Caco-2 (cell line): ENCODE measurements at places on chromosomes 13 and 19. TPM values are rescaled to one million over a fixed set of nuclear protein-coding genes. Genes with fewer than 3 reads are reported as not detected.

The FAM216B gene
- total RNA-seq: not detected in 2 replicates

The KLHL26 gene
- 7.9 and 9.8 TPM in 2 replicates for total RNA-seq

The ATP4A gene
- not detected in 2 replicates for total RNA-seq

The LILRA1 gene
- not detected in 2 replicates for total RNA-seq

The KLK11 gene
- total RNA-seq: not detected in 2 replicates

The ITGBL1 gene
- not detected in 2 replicates for total RNA-seq

The THAP8 gene
- 7.6 and 8.8 TPM in 2 replicates for total RNA-seq

- DNase-seq: no peak
These were observed 6.3 kb downstream of the TBCB start for GRCh38 chr19:36121486-36122124.

DNA sequence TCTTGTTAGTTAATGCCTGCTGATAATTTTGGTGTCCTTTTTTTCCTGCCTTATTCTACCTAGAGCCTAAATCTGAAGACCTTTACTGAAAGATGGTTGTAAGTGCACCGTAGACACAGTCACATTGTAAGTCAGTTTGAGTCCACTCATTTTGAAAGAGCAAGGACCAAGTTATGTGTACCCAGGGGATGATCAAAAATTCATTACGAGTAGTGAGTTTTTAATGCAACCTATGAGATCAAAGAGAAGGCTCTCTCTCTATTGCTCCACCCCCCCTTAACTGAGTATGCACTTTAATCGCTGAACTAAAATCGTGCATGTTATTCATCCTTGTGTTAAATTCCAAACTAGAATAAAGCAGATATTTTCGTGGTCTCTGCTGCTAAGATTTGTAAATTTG lies 1.8 kb downstream of the RAP2A start:
- no peak for DNase-seq

DNA sequence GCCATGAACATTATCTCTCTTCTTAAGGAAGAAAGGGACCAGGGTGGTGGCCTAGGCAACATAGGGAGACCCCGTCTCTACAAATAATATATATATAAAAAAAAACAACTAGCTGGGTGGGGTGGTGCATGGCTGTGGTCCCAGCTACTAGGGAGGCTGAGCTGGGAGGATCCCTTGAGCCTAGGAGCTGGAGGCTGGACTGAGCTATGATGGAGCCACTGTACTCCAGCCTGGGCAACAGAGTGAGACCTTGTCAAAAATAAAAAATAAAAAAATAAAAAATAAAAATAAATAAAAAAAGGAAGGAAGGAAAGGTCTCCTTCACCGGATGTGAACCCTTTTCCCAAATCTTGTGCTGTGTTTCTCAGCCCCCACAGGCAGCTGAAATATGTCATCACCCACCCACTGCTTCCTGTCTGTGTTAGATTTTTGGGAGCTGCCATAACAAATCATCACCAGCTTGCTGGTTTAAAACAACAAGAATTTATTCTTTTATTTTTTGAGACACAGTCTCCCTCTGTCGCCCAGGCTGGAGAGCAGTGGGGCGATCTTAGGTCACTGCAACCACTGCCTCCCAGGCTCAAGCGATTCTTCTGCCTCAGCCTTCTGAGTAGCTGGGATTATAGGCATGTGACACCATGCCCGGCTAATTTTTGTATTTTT lies 9.5 kb upstream of the TSPAN16 start:
- DNase-seq: no peak

- peak; percentile 71 for DNase-seq
These were observed at the start of gene CELF5 for GRCh38 chr19:3224346-3225168. Gene CELF5 (plus strand): TSS chr19:3224661. CDS start chr19:3224740, 79 bp downstream.

DNA sequence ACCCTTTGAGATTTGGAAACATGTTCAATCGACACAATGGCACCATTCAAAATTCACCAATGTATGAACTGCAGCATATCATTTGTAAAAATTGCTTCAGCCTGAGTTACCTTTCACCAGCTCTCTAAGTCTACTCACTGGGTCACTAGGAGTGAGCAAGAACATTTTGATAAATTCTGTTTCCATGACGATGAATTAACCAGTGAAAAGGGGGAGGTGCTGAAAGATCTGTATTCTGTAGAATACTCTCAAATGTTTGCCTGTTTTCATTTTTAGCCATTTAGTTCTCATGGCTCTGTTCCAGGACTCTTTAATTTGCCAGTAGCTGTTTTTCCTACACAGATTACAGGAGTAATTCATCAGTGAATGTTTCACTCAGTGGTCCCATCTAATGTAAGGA lies 883.4 kb downstream of the DIAPH3 start:
- DNase-seq: no peak

- DNase-seq: no peak
These were observed at the start of gene C13orf42 for GRCh38 chr13:51111174-51111573. Gene C13orf42 (minus strand): TSS chr13:51111274. CDS start chr13:51111209, 65 bp downstream.

DNA sequence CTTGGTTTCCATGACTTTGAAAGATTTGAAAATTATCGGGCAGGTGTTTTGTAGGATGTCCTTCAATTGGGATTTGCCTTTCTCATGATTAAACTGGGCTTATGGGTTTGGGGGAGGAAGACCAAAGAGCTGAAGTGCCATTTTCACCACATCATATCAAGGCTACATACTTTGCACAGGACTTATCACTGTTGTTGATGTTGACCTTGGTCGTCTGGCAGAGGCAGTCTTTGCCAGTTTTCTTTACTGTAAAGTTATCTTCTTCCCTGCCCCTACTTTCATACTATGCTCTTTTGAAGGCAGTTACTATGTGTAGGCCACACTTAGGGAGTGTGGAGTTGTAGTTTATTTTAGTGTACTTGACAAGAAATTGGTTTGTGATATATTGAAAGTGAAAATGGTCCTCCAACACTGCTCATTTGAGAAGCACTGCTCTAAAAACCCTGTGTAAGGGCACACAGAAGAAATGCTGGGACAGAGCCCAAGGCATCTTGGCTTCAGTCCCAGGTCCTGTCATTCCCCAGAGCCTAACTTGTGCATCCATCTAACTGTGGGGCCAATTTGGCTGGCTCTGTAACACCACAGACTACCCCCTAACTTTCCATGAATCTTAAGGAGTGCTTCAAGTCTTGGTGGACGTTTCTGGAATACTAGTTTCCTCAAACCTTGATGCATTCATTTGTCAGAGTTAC lies 384.9 kb downstream of the KCNRG start:
- no peak for DNase-seq

GRCh38 chr13:52845334-52845761 lies 3.1 kb downstream of the PCDH8 start:
- DNase-seq: no peak

- no peak for DNase-seq
These were observed 773.8 kb upstream of the GPC6 start for GRCh38 chr13:92452840-92453239.

DNA sequence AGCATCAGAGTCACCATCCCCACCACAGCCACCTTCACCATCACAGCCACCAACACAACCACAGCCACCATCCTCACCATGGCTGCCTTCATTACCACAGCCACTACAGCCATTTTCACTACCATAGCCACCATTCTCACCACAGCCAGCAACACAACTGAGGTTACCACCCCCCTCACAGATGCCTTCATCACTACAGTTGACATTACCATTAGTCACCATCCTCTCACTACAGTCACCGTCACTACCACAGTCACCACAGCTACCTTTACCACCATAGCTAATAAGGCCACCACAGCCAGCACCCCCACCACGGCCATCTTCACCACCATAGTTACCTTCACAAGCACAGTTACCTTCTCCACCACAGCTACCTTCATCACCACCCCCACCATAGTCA lies 269.6 kb downstream of the DNAJC15 start:
- no peak for DNase-seq

DNA sequence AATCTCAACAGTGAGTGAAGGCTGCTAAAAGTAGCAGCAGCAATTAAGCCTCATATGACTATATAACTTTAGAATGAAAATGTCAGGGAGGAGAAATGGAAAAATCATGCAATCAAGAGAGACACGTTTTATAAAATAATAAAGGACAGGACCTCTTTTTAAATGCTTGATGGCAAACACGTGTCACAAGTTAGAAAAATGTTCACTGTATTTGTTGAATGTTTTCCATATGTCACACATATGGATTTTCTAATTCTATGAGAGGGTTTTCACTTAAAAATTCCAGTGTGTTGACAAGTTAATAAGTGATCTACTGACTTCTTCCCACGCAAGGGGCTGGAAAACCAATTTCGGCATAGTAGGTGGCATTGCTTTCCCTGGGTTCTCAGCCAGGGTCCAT lies 27.7 kb upstream of the KCTD12 start:
- DNase-seq: no peak

GRCh38 chr13:32264407-32264806 lies 50.8 kb downstream of the ZAR1L start:
- no peak for DNase-seq

DNA sequence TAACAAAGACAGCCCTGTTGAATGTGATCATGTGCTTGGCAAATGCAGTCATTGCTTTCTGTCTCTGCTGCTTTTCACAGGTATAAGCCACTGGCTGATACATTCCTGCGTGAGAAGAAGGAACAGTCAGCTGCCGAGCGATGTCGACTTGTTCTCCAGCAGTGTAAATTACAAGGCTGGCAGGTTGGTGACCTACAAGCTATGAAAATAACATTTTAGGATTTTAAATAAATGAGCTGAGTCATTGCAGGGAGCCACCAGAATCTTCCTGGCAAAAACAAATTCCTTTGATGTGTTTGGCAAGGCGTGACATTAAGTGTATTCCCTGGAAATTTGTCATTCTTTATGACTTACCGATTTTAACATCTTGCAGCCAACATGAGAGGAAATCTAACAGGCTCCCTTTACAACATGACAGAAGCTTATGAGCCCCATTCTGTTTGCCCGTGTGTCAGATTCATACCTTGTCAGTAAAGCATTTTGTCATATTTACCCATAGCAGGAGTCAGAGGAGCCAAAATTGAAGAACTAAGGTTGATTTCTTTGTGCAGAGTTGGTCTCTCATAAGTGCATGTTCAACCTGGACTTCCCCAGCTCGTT lies 471.4 kb downstream of the MYO16 start:
- no peak for DNase-seq

- DNase-seq: no peak
These were observed 282.4 kb downstream of the MYO16 start for GRCh38 chr13:108911807-108912206.

DNA sequence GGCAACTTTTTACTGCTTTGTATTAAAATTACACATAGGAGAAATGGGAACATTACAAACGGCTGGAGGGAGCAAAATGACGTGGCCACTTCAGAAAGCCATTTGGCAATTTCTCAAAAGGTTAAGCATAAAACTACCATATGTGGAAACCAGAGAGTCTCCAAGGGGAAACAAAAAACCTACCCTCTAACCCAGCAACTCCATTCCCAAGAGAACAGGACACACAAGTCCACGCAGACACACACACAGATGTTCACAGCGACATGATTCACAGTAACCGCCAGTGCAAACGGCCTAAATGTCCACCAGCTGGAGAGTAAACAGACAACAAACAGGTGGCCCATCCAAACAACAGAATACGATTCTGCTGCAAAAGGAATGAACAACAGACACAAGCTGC lies 37.2 kb downstream of the STK24 start:
- no peak for DNase-seq

DNA sequence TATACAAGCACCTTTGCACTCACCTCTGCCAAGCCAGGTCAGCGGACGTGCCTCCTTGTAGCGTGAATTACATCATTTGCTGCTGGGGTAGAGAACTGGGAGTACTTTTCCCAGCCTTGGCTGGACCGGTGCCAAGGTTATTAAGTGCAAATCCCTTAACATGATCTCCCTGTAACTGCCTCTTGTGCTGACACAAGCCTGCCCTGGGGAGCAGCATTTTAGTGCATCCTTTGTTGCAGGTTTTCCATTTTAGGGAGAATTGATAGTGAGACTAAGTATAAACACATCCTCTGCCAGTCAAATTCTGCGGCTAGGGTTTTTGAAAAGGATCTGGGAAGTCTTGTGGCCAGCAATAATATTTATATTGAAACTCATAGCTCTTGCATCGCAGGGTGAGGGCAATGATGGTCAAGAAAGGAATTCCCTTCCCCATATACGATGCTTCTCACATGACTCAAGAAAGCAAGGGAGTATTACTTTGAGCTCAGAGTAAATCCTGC lies 32.7 kb upstream of the DCLK1 start:
- DNase-seq: no peak

DNA sequence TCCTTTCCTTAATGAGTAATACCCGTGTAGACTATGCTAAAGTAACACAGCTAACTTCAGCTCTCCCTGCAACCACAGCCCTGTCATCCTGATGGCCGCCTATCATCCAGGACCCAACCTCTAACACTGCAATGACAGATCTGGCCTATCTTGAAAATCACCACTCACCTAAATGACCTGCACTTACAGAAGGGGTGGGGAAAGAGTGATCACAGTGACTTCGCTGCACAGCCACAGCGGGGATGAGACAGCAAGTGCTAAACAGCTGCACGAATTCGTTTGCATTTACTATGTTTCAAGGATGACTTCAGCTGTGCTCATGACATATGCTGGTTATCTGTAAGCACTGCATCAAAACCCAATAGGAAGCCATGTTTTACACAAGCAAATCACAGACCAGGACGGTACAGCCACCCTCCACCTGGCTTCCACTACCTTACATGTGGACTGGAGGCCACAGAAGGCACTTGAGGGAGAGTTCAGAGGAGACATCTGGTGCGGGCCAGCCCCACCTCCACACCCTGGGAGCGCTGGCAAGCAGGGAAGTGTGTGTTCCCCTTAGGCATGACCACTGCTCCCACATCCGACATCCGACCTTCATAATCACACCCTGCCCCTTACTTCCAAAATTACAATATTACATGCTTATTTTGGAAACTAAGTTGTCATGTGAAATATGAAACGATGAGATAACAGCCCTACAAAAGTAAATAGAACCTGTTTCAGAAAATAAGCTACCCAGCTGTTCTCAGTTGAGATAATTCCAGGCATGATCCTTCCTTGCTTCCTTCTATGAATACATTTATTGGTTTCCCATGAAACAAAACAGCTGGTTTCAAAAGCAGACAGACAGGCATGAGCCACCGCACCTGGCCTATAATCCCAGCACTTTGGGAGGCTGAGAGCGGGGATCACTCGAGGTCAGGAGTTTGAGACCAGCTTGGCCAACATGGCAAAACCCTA lies 95.7 kb downstream of the STK24 start:
- DNase-seq: no peak

- no peak for DNase-seq
These were observed 13.4 kb downstream of the ITGBL1 start for GRCh38 chr13:101465877-101466276.

GRCh38 chr13:51793570-51794271 lies 10.2 kb downstream of the DHRS12 start:
- DNase-seq: no peak

DNA sequence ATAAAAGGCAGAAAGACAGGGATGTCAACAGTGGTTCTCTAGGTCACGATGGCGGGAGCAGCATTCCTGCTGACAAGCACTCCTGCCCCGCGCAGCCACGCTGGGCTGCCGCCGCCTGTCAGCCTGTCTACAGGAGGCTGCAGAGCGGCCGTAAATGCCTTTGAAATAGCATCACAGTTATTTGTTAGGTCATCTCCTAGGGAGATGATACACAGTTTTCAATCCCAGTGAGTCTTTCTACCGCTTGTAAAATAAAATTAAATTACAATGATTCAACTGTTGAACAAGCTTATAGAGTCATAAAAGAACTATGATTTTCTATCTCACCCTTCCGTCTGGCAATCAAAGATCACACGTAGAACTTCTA lies 7.3 kb upstream of the SLC7A9 start:
- DNase-seq: peak; percentile 59
